ENCODE measurements at places on chromosomes 5 and 9.

GRCh38 chr9:113957821-113958341 lies 81.8 kb downstream of the ZNF618 start:
- no peak for DNase-seq

- no peak for DNase-seq
These were observed 368.2 kb downstream of the HINT1 start for GRCh38 chr5:130796902-130797301.

DNA sequence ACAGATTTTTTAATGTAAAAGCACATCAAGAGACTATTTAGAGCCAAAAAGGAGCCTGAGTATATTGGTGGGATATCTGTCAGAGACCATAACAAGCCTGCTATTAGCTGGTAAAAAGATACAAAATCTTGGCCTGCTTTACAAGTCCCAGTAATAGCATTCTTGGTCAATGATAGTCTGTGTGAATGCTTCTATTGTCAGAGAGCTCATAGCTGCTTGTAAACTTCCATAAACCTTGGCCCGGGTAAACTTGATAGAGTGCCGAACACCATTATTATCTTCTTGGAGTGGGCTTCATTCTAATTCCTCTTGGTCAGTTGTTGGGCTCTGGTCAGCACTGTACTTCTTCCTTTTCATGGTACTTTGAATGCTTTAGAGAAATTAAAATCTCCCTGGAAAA lies 64.0 kb downstream of the UBAP1 start:
- no peak for DNase-seq

- no peak for DNase-seq
These were observed 677 bp upstream of the TXNDC15 start for GRCh38 chr5:134873494-134873893.

- DNase-seq: no peak
These were observed 448 bp downstream of the RELL2 start for GRCh38 chr5:141637123-141637766.

DNA sequence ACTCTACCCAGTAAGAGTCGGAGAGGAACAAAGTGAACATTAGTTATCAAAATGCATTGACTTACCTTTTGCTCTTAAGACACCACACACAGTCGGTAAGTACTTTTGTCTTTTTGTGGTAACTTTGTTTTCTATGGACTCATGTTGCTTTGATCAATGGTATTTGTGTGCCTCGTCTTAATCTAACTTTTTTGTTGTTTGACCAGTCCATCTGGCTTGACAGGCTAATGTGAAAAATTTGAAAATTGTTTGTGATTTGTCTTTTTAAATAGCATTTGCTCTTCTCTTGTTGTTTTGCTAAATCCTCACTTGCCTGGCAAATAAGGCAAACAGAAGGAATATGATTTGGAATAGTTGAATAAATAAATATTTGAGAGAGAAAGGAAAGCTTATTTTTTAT lies 71.4 kb upstream of the CHD1 start:
- no peak for DNase-seq

- no peak for DNase-seq
These were observed 18.5 kb downstream of the ARHGEF28 start for GRCh38 chr5:73644385-73644963.

- DNase-seq: no peak
These were observed 8.8 kb upstream of the PTGDS start for GRCh38 chr9:136968333-136969127.

DNA sequence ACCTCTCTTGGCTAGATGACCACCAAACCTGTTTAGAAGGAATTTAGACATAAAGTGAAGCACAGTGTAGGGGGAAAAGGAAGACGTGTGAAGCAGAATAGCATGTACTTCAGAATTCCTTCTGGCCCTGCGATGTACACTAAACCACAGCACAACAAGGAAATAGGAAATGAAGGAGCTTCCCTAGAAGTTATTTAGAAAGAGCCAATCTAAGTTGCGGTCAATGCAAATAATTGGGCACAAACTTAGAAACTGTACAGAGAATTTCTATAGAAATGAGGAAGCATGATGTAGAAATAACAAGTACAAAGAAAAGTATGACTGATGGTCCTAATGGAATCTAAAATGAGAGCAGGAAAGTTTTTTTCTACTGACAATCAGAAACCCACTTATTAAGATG lies 41.5 kb downstream of the ANKRD55 start:
- DNase-seq: no peak

GRCh38 chr5:149387081-149387631 lies 8.1 kb upstream of the IL17B start:
- no peak for DNase-seq

GRCh38 chr5:81187885-81188284 lies 45.2 kb upstream of the CKMT2 start:
- no peak for DNase-seq

GRCh38 chr9:68577774-68578591 lies 37.3 kb upstream of the TMEM252 start:
- no peak for DNase-seq

DNA sequence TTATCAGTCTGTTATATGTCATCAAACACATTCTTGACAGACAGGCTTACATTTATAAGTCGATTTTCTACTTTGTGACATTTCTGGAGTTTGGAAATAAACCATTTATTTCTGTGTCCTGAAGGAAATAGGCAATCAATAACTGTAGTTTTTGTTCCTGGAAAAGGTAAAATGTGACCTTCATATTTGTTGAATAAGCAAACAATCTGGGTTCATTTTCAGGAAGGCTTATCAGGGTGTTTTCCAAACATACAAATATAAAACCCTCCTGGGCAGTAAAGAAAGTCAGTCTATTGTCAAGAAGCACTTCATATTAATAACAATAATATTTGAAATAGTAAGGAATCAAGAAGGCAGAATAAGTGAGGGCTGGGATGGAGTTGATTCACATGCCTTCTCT lies 195.0 kb downstream of the SNCAIP start:
- DNase-seq: no peak

DNA sequence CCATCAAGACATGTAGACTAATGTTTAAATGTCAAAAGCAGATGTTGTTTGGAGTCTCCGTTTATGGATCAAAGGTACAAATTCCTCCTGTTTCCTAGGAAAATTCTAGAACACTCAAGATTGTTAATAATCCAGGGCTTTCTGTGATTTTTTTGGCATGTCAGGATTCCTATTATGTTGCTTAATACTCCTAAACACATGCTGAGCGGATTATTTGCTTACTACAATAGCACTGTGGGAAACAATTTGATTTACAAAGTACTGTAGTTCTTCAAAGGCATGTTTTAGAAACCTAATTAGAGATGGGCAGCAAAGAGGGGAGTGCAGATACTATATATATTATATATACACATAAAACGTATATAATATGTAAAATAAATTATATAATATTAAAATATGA lies 19.0 kb upstream of the SCAMP1 start:
- no peak for DNase-seq

DNA sequence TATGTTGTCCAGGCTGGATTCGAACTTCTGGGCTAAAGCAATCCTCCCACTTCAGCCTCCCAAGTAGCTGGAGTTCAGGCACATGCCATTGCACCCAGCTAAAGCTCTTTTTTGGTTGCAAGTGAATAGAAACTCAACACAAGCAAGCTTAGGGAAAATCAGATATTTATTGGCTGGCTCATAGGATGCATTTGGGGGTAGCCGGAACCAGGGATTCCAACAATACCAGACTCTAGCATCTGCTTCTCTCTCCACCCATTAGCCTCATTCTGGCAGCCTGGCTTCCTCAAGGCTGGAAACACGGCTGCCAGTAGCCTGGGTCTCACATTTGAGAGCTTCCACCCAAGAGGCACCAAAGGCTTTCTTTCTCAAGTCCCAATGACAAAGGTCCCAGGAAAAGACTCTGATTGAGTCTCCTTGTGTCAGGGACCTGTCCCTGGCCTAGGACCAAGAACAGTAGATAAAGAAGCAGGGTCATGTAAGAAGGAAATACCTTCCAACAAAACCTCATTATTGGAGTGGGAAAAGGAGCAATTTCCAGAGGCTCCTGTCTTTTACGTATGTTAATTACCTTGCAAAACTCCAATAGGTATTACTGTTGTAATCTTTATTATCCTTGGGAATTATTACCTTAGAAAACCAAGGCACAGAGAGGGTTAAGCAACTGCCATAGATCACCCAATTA lies 23.0 kb upstream of the B4GALT1 start:
- no peak for DNase-seq

GRCh38 chr9:123954518-123955280 lies 24.8 kb upstream of the DENND1A start:
- no peak for DNase-seq

GRCh38 chr5:41213340-41213739 lies at the start of gene C6:
Gene C6, minus strand, starts transcription at chr5:41213532. Its CDS starts 10,302 bp downstream, at chr5:41203230.
- no peak for DNase-seq

DNA sequence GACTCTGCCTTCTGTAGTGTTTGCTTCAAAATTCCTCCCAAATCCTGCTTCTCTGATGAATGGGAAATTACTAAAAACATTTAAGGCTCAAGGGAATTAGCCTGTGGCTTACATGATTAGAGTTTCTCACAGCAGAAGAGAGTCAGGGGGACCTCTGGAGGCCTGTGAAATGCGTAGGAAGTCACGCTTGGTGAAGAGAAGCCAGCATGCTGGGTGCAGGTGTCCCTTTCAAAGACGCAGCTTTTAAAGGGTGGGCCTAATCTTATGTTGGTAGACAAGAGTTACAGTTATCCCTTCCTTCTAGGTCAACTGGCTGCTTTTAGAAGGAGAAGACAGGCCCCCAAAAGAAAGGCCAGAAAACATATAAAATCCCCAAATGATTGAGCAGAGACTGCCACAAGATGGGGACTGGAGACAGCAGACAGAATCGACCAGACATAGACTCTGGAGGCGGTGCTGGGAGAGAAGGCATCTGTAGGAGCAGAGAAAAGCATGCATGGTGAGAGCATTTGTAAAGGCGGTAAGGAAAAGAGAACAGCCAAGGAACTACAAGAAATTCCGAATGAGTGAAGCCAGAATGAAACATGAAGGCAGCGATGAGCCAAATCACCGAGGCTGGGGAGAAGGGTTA lies 42.3 kb downstream of the B4GALT1 start:
- no peak for DNase-seq

GRCh38 chr5:79547982-79548381 lies 34.0 kb upstream of the HOMER1 start:
- no peak for DNase-seq

DNA sequence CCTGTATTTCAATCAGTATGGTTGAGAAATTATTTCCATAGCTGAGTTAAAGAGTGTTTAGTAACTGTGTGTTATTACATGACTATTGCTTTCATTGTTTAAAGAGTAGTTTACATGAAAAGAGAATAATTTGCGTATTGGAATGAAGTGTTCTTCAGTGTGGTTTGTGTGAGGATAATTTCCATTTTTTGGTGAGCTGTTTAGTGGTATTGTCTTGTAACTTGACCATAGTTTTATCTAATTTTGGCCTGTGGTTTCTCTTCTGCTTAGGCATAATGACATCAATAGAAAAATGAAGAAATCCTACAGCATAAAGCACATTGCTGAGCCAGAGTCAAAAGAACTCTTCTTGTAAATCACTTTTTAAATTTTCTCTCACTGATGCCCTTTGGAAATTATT lies 151.2 kb downstream of the SNCAIP start:
- DNase-seq: no peak

- DNase-seq: no peak
These were observed 173.3 kb upstream of the GAS1 start for GRCh38 chr9:87120610-87121009.

- no peak for DNase-seq
These were observed 146.0 kb downstream of the PRR16 start for GRCh38 chr5:120610145-120610544.
